Stimulated activated CD4-positive, alpha-beta T cell treated with anti-CD3 and anti-CD28 coated beads, Interleukin-4, amount 100 ng/mL, for 1 hour (primary cell): ENCODE measurements at places on chromosomes 13 and 19.

DNA sequence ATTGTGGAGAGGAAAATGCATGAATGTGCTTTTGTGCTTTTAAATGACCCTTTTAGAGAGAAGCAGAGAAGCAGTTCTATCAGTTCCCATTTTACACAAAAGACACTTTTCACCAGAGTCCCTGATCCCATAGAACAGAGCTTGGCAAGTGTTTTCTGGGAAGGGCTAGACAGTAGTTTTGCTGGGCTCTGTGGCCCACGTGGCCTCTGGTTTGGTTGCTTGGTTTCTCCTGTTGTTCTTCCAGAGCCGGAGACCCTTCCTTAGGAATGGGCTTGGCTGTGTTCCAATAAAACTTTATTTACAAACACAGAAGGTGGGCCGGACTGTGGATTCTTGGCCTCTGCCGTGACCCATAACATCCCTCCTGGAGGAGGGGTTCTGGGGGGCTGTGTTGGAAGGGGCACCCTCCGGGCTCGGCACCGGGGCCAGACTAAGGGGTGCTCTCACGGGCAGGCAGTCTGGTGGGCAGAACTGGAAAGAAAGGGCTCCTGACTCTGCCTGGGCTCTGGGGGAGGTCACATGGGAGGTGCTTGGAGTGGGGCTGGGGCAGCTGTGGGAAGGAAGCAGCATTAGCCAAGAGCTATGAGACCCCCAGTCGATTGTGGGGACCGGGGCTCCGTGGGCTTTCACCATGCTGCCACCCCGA lies 3.2 kb downstream of the SPPL2B start:
- DNase-seq = no peak

DNA sequence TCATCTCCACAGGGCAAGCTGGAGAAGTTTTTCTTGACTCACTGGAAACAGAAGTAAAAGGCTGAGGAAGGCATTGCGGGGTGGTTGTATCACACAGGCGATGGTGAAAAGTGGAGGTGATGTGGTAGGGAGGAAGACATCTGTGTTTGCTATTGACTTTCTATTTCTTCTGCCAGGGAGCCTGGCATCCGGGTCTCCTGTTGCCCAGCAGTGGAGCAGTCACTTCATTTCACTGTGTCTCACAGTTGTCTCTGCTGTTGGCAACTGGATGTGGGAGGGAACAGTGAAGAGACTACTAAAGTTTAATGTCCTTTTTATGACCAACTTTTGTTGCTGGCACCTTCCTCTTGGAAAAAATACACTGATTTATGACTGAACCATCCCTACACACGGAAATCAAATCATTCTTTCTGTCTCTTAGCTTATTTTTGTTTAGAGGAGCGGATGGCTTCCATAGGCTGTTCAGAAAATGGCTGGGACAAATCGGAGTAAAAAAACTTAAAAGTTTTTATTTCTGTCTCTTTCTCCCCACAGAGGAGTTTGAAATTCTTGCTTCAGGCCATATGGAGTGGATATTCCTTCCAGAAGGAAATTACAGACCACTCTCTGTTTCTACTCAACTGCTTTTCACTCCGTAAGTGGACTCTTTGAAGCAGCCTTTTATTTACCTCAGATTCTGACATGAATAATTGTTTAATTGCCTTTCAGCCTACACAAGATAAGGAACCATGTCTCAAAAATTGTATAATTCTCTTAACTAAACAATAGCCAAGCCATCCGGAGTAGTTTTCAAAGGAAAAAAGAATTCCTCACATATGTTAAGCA lies 23.8 kb upstream of the MEDAG start:
- no peak for DNase-seq

GRCh38 chr13:42969565-42970172 lies 22.4 kb downstream of the EPSTI1 start:
- peak; percentile 85 for DNase-seq

GRCh38 chr19:29773141-29773540 lies 38.6 kb upstream of the CCNE1 start:
- DNase-seq = no peak

- no peak for DNase-seq
Measured at GRCh38 chr19:9054765-9055164, 32.1 kb upstream of the OR1M1 start.

- DNase-seq = no peak
Measured at GRCh38 chr19:18128044-18128443, 24.9 kb upstream of the PIK3R2 start.

GRCh38 chr19:10044390-10044789 lies 31.1 kb downstream of the RDH8 start:
- DNase-seq = no peak

DNA sequence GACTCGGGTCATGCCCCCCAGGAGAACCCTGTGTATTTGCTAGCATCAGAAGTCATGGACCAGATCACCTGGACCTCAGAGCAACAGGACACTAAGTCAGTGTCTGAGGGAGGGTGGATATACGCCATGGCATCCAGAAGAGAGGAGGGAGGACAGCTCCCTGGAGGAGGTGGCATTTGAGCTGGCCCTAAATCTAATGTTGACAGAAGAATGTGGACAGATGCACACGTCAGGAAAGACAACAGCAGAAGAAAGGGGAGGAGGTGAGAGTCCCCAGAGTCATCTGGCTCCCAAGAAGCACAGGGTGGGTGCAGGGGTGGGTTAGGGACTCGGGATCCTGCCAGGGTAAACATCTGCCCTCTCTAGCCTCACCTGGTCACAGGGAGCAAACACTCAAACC lies 24.5 kb upstream of the CCNE1 start:
- no peak for DNase-seq

GRCh38 chr13:29707876-29708543 lies 112.5 kb upstream of the SLC7A1 start:
- peak; percentile 39 for DNase-seq

DNA sequence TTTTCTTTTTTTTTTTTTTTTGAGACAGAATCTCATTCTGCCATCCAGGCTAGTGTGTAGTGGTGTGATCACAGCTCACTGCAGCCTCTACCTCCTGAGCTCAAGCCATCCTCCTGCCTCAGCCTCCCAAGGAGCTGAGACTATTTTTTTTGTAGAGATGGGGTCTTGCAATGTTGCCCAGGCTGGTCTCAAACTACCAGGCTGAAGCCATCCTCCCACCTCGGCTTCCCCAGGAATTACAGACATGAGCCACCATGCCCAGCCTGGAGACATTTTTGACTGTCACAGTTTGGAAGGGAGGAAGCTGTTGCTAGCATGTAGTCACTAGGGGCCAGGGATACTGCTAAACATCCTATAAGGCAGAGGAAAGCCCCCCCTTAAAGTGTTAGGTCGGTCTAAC lies 23.9 kb downstream of the ZIC5 start:
- no peak for DNase-seq

GRCh38 chr19:17830567-17831418 lies 9.5 kb upstream of the INSL3 start:
- DNase-seq = peak; percentile 50
